Smooth muscle cell of the brain vasculature (primary cell): ENCODE measurements at places on chromosomes 12 and 14.

DNA sequence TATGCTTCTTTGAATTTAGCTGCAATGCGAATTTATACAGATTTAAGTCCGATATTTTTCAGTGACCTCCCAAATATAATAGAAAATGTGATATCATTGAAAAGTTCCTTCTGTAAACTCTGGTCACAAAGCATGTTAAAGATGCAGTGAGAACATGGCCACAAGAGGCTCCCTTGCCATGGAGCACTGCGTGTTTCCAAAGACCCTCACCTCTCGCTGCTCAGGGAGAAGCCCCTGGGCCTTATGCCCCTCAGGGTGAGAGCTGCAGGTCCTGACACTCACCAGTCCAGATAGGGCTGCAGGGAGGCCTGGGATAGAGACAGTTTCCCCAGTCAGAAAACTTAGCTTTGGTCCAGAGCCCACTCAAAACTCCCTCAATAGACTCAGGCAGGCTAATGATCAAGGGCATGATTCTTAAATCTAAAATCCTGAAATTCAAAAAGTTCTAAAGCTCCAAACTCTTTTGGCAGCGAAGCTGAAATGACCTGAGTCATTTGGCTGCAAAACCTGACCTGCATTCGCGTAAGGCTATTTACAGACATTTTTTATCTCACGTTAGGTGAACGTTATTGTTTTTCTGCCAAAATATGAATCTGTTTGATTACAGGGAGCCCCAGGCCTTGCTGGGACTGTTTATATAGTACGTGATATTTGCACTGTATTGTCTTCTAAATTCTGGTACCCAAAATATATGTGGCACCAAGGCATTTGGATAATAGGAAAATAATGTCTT is 67.8 kb downstream of the CAPZA3 start:
- DNase-seq = no peak

GRCh38 chr14:64234877-64235651 is 59.1 kb downstream of the ESR2 start:
- peak; percentile 57 for DNase-seq

- no peak for DNase-seq
Measured at GRCh38 chr12:65996146-65996545, 134.4 kb downstream of the LLPH start.

GRCh38 chr12:46702581-46703344 is 123.0 kb downstream of the SLC38A4 start:
- DNase-seq = no peak

DNA sequence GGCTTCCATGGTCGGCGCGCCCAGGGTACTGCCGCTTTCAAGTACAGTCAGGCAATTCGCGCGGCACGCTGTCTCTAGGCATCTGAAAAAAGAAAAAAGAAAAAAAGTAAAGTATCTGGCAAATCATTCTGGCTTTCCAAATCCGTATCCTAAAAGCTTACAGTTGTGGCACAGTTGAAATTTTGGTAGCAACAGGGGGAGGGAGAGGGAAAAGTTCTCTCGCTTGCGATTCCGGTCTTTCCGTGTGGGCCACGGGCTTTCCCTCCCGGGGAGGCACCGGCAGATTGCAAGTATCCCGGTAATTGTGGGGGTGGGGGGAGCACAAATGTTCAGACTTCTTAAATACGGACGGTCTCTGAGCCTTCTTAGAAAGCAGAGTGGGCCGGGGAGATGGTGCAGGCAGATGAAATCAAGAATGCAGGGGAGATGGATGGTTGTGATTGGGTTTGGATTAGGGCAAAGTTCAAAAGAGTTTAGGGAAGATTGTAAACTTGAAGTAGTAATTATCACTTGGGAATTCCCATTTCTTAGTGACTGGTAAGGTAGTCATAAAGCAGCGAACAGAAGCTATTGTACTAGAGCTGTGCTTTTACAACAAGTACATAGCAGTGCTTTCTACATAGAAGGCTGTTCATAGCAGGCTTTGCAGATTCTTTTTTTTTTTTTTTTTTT is 1.2 kb downstream of the SOCS2 start:
- DNase-seq = no peak

- no peak for DNase-seq
Measured at GRCh38 chr12:105233041-105233905, 2.7 kb downstream of the APPL2 start.

- DNase-seq = no peak
Measured at GRCh38 chr12:79850610-79851299, 84.1 kb downstream of the PPP1R12A start.

DNA sequence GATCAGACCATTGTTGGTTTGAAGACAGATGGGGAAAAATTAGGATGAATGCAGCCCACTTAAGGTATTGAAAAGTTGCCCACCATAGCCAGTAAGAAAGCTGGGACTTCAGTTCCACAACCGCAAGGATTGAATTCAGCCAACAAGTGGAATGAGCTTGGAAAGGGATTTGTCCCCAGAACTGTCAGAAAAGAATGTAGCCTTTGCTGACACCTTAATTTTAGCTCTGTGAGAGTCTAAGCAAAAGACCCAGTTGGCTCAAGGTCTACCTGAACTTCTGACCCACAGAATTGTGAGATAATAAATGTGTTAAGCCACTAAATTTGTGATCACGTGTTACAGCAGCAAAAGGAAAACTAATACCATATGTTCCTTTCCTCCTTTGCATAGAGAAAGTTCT is 29.4 kb downstream of the PPFIA2 start:
- no peak for DNase-seq

- no peak for DNase-seq
Measured at GRCh38 chr12:5505751-5506150, 73.8 kb downstream of the NTF3 start.

DNA sequence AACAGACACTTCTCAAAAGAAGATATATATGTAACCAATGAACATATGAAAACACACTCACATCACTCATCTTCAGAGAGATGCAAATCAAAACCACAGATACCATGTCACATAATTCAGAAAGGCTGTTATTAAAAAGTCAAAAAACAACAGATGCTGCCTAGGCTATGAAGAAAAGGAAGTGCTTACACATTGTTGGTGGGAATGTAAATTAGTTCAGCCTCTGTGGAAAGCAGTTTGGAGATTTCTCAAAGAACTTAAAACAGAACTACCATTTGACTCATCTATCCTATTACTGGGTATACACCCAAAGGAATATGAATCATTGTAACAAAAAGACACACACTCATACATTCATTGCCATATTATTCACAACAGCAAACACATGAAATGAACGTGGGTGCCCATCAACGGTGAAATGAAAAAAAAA is 35.1 kb downstream of the EIF2S3B start:
- no peak for DNase-seq

GRCh38 chr12:110170535-110171185 is 46.5 kb downstream of the IFT81 start:
- DNase-seq = no peak
